Activated effector memory CD4-positive, alpha-beta T cell treated with Interleukin-2 at 50 U/mL for 16 hours (primary cell): ENCODE measurements at places on chromosomes 6 and 20.

DNA sequence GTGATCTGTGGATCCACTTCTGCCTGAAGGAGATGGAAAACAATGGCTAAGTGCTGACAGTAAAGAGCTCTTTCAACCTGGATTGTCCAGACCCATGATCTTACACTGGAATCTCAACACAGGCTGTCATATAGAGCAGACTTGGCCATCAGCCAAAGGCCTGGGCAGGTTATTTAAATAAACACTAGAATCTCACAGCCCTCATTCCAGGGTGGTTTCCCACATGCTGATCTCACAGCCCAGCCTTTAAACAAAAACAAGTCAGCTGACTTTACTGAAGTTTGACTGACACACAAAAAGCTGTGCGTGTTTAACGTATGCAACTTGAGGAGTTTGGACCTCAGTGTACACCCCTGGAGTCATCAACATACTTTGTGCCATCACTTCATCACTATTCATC lies 28.4 kb downstream of the SYNDIG1 start:
- DNase-seq: no peak

- no peak for DNase-seq
Measured at GRCh38 chr6:44224029-44224964, 902 bp downstream of the SLC29A1 start.

GRCh38 chr6:84123186-84123585 lies 89.6 kb downstream of the MRAP2 start:
- DNase-seq: no peak

DNA sequence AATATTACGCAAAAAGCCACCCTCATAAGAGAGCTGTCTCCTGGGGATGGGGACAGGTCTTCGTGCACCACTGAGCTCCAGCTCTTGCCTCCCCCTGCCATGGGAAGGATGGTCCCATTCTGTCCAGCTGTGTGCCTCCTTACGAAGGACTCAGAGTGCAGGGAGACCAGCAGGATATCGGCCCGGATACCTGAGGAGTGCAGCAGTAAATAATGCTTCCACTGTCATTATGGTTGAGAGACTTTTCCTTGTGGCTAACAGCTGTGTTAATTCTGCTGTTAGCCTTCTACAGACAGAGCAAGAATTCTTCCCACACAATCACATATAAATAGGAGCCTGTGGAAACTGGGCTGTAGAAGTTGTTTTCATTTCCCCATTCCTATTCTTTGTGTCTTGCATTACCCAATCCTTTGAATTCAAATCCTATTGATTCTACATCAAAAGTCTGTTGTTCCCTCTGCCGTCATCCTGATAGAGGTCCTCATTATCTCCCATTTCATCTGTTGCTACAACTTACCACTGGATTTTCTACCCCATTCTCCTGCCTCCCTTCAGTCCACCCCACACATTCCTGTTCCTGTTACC lies 364.6 kb upstream of the SOX4 start:
- no peak for DNase-seq

GRCh38 chr6:79570129-79571029 lies 33.1 kb upstream of the LCA5 start:
- DNase-seq: no peak

- DNase-seq: peak; percentile 58
Measured at GRCh38 chr6:26553264-26553634, 15.1 kb downstream of the HMGN4 start.

- no peak for DNase-seq
Measured at GRCh38 chr20:61397790-61398189, 145.7 kb downstream of the CDH4 start.

DNA sequence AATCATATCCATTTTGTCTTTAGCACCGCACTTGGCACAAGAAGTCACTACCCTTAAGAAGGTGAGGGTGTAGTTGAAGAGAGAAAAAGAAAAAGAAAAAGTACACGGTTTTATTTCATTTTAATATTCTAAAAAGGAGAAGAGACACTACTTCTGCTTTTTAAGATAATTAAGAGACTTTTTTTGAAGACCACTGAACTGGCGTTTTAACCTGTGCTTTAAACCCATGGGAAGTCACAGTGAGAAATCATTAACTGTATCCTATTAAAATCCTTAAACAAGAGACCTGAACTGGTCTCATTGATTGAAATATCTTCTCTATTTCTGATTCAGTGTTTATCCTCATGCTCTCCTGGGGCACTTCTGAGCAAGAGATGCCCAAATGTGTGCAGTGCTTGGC lies 243.5 kb downstream of the TMEM242 start:
- no peak for DNase-seq

- no peak for DNase-seq
Measured at GRCh38 chr6:164436976-164437375, 872.4 kb downstream of the C6orf118 start.

GRCh38 chr20:3716195-3716834 lies 3.9 kb upstream of the SIGLEC1 start:
- DNase-seq: no peak

DNA sequence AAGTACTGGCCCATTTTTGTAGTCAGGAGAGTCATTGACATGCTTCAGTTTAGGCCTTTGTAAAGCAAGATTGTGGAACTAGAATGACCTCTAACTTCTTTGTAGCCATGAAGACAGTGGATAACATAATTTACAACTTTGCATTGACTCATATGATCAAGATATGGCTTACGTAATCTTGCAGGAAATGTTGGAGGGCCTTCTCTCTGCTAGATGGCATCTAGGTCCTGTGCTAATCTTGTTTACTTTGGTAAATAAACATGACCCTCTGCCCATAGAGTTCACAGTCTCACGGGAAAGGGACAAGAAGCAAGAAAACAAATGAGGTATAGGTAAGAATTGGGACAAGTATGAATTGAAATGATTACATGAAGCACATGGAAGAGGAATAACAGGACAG lies 355.2 kb upstream of the ARID1B start:
- no peak for DNase-seq

- no peak for DNase-seq
Measured at GRCh38 chr6:5670811-5671561, 335.7 kb downstream of the NRN1 start.

DNA sequence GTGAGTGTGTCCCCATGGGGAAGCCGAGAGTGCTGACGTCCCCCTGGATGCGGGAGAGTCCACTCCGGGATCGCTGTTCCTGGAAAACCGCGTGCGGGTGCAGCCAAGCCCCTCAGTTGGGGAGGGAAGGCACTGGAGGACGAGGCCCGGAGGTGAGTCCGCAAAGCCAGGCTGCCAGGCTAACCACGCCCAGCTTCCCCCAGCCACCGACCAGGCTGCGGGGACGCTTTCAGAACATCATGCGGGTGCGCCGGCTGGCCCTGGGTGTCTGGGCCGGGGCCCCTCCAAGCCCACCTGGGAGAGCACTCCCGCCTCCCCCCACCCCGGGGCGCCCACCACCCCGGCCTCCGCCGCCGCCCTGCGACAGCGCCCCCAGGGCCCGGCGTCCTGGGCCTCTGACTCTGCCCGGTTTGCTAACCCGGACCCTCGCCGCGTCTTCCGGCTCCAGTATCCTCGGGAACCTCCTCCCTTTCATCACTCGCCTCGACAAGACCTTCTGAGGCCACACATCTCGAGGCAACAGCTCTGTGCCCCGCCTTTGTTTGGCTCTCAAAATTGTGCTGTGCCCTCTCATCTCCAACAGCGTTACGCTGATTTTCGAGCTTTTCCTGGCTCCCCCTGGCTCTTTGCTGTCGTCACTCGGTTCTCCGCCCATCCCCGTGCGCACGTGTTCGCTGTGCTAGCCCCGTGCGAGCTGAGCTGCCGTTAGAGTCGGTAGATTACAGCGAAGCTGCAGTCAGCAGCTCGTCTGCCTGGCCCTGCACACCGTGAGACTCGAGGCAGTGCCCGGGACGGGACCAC lies 47.1 kb upstream of the ENTPD6 start:
- peak; percentile 24 for DNase-seq

- DNase-seq: no peak
Measured at GRCh38 chr6:27471365-27472115, 1.4 kb downstream of the ZNF184 start.

GRCh38 chr6:82364087-82365015 lies 734 bp downstream of the TPBG start:
- no peak for DNase-seq

DNA sequence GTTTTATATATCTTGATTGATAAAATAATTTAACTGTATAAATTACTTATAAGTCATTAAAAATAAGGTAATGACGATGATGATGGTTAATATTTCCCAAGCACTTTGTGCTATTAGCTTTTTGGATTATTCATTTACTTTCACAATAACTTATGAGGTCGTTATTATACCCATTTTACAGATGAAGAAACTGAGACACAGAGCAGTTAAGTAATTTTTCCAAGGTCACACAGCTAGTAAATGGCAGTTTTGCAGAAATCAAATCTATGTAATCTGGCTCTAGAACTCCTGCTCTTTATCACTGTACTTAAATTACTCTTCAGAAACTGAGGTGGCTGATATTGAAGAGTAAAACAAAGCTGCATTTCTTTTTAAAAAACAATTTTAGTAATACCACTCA lies 18.2 kb downstream of the NOL7 start:
- no peak for DNase-seq

DNA sequence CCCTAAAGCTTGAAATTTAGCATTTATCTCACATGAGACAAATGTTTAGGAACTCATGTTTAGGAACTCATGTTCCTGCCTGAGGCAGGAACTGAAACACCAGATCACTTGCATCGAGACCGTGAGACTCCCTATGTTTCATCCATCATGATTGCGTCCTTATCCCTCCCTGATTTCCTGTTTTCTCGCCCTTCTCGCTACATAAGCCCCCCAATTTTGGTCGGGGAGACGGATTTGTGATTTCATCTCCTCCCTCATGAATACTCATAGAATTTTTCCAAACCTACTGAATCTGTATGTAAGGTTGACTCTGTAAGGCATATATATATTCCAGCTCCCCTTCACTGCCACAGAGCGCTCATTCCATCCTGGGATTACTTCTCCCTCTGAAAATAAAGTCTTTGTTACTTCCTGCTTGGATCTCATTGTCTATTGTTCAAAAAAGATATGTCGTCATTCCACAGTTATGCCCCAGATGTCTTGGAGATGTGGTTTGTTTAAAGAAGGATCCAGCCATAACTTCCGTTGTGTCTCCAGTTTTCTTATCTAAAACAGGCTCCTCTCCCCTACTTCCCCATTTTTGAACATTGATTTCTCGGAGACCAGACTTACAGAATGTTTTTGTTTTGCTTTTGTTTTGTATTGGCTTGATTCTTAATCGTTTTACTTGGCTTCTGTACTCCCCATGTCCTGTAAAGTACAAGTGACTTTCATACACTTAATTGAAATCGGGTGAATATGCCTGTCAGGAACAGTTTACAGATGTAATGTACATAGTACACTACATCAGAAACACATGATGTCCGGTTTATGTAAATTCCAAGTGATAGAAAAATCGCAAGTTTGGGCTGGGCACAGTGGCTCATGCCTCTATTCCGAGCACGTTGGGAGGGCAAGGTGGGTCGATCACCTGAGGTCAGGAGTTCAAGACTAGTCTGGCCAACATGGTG lies 118.7 kb downstream of the HFE start:
- no peak for DNase-seq

- peak; percentile 85 for DNase-seq
Measured at GRCh38 chr6:35297601-35298481, at the start of gene DEF6. TSS of gene DEF6 (plus strand) at chr6:35297818. CDS start at chr6:35297857, 39 bp downstream.

DNA sequence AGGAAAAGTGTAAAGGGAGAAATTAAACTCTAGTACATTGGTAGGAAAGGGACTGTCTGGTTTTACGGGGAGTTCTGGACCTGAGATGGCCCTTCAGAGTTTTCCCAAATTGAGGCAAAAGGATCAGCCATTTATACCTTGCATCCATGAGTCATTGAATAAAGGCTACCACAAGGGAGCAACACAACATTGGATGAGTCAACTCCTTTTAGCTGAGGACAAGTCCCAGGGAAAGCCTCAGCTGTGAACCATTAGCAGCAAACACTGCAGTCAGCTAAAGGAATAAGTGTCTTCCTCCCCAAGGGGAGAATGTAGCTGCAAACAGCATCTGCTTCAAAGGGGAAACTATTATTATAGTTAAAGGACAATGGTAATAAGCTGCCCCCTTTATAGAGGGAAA lies 468.7 kb upstream of the ID4 start:
- DNase-seq: no peak

DNA sequence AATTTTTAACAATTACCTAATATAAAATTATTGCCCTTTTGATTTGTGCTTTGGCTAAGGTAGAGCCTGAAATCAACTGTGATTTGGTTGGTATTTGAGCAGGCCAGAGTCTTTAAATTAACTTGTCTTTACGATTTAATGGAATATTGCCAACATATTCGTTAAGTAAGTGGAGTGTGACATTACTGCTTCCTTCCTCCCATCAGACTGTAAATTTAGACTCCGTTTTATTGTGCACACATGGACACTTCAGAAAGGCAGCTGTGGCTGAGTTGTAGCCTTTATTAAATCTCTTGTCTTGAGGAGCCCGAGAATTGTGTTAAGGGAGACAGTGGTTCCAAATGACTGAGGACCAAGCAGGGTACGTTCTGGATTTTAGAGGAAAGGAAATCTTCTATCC lies 57.4 kb downstream of the CAP2 start:
- DNase-seq: no peak

DNA sequence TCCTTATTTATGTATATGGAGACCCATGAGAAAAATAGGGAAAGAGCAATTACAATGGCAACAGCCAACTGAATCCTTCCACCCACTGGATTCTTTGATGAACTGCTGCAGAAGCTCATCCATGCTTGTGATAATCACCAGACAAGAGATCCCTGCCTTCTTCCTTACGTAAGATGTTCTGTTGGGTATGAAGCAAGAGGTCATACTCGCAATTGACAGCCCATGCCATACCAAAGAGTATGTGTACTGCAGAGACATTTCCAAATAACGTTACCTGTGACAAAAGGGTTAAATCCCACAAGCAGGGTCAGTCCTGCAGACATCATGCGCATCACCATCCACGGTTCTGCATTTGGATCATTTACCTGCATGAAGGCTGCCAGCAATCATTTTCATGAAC lies 27.8 kb downstream of the ELOVL5 start:
- no peak for DNase-seq

- DNase-seq: no peak
Measured at GRCh38 chr6:119395192-119395591, 45.6 kb upstream of the MAN1A1 start.

DNA sequence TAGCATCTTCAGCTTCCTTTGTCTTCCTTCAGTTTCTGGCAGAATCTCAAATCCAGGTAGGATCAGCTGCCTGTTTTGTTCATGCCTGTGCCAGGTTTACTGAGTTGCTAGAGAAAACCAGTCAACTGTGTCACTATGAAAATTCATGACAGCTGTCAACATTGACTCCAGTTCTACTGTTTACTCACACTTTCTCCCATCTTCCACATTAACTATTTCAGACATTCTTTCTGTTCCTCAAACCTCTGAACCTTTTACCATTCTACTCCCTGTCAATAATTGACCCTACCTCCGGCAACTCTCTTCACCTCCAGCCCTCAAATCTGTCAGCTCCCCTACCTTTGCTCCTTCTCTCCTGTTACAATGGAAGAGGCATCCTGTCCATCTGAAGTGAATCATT lies 8.5 kb downstream of the ENPP4 start:
- no peak for DNase-seq

- DNase-seq: no peak
Measured at GRCh38 chr6:157335829-157336228, 12.5 kb upstream of the TMEM242 start.

- no peak for DNase-seq
Measured at GRCh38 chr20:19888269-19888671, 128.9 kb upstream of the NAA20 start.
